Kidney tubule cell (primary cell): ENCODE measurements at places on chromosomes 13 and 19.

GRCh38 chr13:42270857-42271215 is 1.1 kb upstream of the AKAP11 start:
- DNase-seq: no peak

- peak; percentile 71 for DNase-seq
Measured at GRCh38 chr19:3387645-3388589, 21.5 kb downstream of the NFIC start.

- DNase-seq: no peak
Measured at GRCh38 chr13:28610996-28611395, 47.9 kb upstream of the POMP start.

GRCh38 chr19:18220632-18221275 is 5.5 kb downstream of the PDE4C start:
- no peak for DNase-seq

- DNase-seq: peak; percentile 82
Measured at GRCh38 chr13:105343134-105343806, 1192.2 kb downstream of the EFNB2 start.

- no peak for DNase-seq
Measured at GRCh38 chr19:44872661-44873060, 18.4 kb upstream of the TOMM40 start.

DNA sequence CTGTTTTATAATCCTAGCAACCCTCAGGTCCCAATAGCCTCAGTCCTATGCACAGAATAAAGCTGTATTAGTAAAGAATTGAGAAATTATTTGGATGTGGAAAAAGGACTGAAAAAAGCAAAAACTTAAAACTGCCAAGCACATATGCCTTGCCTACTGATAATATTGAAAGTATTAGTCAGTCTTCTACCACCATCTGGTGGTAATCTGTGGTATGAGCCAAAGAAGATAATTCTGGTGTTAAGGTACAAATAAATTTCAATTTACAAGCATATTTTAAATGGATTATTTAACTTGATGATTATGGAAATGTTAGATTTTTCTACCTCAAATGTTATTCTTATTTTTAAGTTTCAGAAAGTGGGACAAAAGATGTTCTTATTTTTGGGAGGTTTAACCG is 460.3 kb upstream of the KLHL1 start:
- peak; percentile 56 for DNase-seq
